HT1080 (cell line): ENCODE measurements at places on chromosomes 6 and 20. TPM values are rescaled to one million over a fixed set of nuclear protein-coding genes. Genes with fewer than 3 reads are reported as not detected.

The IRF4 gene
- total RNA-seq, result 0.10 TPM in 1 of 2 replicates, not detected in the other

The PROCR gene
- 73.5 and 96.8 TPM in 2 replicates for total RNA-seq

The SLC22A2 gene
- not detected in 2 replicates for total RNA-seq

GRCh38 chr20:57609086-57609841, 11.0 kb downstream of the ZBP1 start:
- DNase-seq, result no peak

- DNase-seq, result peak; percentile 74
Measured at GRCh38 chr6:3990692-3991491, 88.0 kb downstream of the FAM217A start.

DNA sequence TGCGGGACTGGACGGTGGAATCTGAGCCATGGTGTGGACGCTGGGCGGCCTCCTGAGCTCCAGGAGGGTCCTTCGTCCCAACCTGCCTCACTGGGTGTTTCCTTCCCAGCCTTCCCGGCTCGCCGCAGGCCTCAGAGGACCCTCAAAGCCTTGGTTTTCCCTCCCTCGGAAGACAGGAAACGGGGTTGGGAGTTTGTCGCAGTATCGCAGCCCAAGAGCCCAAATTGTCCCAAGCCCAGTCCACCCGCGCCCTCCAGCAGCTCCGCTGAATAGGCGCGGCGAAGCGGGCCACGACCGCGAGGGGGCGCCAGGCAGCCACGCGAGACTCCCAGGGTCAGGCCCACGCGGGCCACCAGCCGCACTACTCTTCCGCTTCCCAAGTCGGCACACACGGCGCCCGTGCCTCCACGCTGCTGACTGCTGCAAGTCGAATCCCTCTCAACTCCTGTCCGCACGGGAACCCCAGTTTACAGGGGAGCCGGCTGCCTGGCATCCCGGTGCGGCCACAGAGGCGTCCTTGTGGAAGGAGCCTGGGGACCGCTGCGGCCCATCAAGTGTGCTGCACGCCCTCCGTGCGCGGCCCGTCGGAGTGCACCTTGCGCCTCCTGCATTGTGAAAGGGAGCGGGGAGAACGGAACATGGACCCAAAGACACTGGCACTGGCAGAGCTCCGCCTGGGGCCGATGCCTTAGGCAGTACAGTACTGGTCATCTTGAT, 40.4 kb upstream of the HMGA1 start:
- DNase-seq, result peak; percentile 44

- DNase-seq, result no peak
Measured at GRCh38 chr6:119430805-119431204, 81.2 kb upstream of the MAN1A1 start.
